GM23338 (cell line): ENCODE measurements at places on chromosomes 11 and 22. TPM values are rescaled to one million over a fixed set of nuclear protein-coding genes. Genes with fewer than 3 reads are reported as not detected.
A peak's percentile ranks its signal among the peaks of the same experiment; 100 is the strongest.

- no peaks in the 10 kb centered on the region for H3K36me3 ChIP-seq
- no peak overlapping the region for H3K27ac ChIP-seq
- no peaks in the 10 kb centered on the region for H3K27me3 ChIP-seq
- DNase-seq = no peak
- H3K4me3 ChIP-seq = no peak overlapping the region
Measured at GRCh38 chr22:26380072-26380830, 48.8 kb upstream of the ASPHD2 start.

Gene P2RX6
- total RNA-seq = not detected in 2 replicates

DNA sequence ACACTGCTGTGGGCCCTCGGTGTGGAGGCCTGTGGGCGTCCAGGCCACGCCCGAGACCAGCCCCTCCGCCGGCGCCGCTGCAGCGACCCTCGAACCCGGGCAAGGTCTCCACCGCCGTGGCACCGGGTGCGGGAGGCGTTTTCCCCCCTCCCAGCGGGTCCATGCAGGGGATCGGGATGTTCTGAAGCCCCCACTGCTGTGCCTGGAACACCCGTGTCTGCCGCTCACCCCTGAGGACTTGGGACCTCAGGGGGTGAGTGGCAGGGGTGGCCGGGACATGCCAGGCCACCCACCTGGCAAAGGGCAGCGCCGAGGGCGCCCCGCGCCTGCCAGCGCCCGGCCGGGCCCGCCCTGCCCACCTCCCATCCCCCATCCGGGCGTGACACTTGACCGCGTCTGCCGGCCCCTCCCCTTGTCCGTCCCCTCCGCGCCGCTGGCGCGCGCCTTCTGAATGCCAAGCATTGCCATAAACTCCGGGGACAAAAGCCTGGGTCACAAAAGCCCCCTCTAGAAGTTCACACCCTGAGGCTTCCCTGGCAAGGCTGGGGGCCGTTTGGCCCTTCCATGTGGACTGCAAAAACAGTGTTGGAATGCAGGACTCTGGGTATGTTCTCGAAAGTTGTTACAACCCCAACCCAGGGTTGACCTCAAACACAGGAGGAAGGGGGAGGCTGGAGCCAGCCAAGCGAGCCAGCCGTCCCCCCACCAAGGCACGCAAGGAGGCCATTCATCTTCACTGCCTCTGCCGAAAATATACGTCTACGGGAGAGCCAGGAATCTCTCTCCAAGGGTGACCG is 819 bp upstream of the KCNQ1OT1 start:
- peak; percentile 74 for DNase-seq
- no peak overlapping the region for H3K27ac ChIP-seq
- peaks cover 36% of the 10 kb centered on the region for H3K27me3 ChIP-seq
- H3K36me3 ChIP-seq = no peaks in the 10 kb centered on the region
- H3K4me3 ChIP-seq = peak overlapping the region; percentile 70; the same call in 1 of the 2 replicates

Gene MYO18B
- 0.27 and 0.45 TPM in 2 replicates for total RNA-seq

Gene SCGB2A2
- total RNA-seq = not detected in 2 replicates

- no peak for DNase-seq
- H3K27ac ChIP-seq = no peak overlapping the region
- peaks cover 15% of the 10 kb centered on the region; the same call in 1 of the 2 replicates for H3K4me1 ChIP-seq
- no peaks in the 10 kb centered on the region for H3K27me3 ChIP-seq
Measured at GRCh38 chr22:32818446-32819115, 17.1 kb downstream of the TIMP3 start.

DNA sequence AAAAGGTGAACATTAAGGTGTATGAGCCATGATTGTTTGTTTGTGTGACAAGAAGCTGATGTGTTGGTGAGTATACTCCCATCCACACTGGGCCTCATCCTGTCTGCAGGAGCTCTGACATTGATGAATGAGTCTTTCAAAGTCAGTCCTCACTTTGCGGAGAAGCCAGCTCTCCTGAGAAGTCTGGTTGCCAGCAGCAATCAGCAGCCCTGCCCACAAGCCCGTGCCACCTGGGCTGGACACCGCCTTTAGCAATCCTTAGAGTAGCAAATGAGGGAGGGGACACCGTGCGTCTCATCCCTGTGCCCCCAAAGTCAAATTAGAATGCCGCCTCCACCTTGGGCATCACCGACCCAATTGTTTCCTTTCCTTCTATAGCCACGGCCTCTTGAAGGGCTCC is 174.8 kb upstream of the NECTIN1 start:
- no peaks in the 10 kb centered on the region for H3K27me3 ChIP-seq
- H3K4me3 ChIP-seq = no peak overlapping the region
- DNase-seq = no peak
- no peak overlapping the region for H3K27ac ChIP-seq

DNA sequence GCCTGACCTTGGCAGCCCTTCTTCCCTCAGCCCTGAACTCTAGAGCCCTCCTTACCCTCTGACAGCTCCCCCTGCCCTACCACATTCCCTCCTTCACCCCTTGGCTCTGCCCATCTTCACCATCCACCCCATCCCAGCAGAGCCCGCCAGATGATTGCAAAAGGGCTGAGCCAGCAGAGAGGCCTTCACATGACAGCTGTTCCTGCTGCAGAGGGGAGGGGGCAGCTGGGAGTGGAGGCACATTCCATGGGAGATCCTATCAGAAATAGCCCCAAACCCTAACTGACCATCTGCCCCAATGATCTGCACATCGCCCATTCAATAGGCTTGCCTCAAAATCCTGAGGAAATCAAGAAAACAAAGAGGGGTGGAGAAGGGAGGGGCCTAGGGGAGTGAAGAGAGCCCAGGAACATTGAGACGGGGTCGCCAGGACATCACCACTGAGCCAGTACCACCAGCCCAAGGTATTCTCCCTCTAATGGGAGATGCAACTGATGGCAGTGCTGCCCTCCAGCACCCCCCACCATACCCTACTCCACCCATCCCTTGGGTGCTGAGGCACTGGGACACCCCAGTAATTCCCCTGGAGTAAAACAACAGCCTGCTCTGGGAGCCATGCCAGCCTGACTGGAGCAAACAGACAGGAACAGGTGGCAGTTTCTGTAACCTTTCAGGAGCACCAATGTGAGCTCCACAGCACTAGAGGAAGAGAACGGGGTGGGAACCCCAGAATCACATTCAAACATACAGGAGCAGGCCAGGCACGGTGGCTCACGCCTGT is 8.0 kb upstream of the AHNAK start:
- peak; percentile 45 for DNase-seq
- peaks cover 22% of the 10 kb centered on the region for H3K36me3 ChIP-seq
- peaks cover 19% of the 10 kb centered on the region for H3K27me3 ChIP-seq
- H3K4me1 ChIP-seq = peaks cover 51% of the 10 kb centered on the region
- H3K4me3 ChIP-seq = no peak overlapping the region; the same call in 1 of the 2 replicates

DNA sequence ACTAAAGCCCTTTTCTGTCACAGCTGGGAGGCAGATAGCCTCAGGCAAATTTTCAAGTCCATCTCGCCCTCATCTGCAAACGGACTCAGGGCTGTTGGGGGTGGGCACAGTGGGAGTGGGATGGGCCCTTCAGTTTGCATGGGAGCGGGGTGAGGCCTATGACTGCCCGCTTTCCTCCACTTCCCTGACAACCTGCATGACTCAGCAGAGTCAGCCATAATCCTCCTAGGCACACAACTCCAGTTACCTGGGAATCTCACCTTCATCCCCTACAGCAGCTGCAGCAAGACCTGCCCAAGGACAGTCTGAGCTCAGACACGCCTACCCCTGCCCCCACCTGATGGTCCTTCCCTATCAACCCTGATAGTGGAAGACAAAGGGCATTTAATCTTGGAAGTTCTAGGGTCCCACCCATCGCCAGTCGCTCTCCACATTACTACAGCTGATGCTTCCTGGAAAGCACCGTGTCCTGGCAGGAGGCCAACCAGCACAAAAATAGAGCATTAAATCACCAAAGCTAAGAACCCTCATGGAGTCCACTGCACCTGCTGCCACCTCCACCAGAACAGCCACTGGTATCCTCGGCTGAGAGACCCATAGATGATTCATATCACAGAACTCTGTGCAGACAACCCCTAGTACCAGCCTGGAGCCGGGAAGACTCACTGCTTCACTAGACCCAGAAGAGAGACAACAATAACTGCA is 319.3 kb downstream of the DCDC1 start:
- no peaks in the 10 kb centered on the region for H3K27me3 ChIP-seq
- H3K27ac ChIP-seq = no peak overlapping the region; the same call in 1 of the 2 replicates
- no peak for DNase-seq
- H3K4me3 ChIP-seq = no peak overlapping the region

DNA sequence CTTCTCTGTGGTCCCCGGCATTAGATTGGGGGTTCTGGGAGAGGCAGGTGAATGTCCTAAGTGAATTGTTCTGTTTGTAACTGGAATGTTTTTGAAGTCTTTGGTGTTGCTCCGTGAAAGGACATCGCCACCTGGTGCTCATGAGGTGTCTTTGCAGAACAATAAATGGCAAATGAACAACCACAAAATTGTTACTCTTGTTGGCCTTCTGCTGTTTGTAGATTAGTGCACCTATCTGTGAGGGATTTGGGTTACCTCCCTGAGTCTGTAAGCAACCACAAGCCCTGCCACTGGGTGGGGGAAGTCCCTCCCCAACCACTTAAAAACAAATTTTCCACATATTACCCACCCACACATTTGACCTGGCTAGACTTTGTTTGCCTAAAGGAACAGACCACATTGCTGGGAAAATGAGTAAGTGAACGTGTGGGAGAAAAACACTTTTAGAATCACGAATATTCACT is 4.7 kb downstream of the MPEG1 start:
- H3K36me3 ChIP-seq = no peaks in the 10 kb centered on the region
- H3K4me1 ChIP-seq = peaks cover 4% of the 10 kb centered on the region; the same call in 1 of the 2 replicates
- H3K4me3 ChIP-seq = no peak overlapping the region
- DNase-seq = peak; percentile 81
- H3K27ac ChIP-seq = no peak overlapping the region
- H3K27me3 ChIP-seq = no peaks in the 10 kb centered on the region
